ENCODE measurements at places on chromosomes 16 and 17. TPM values are rescaled to one million over a fixed set of nuclear protein-coding genes. Genes with fewer than 3 reads are reported as not detected.

Gene AMFR
- total RNA-seq, result 26.3 TPM

Gene CCL15
- not detected for total RNA-seq

Gene KRT24
- not detected for total RNA-seq

Gene CD79B
- 0.96 TPM for total RNA-seq

Gene ALOX12
- 1.9 TPM for total RNA-seq

Gene SLC47A1
- 2.0 TPM for total RNA-seq

Gene GCGR
- total RNA-seq, result 0.26 TPM

Gene HOXB1
- total RNA-seq, result not detected

Gene RHBDL3
- 12.5 TPM for total RNA-seq

Gene NPIPB13
- total RNA-seq, result 14.3 TPM

Gene MT1G
- 23.4 TPM for total RNA-seq

Gene EDC4
- total RNA-seq, result 106 TPM

Gene APOBR
- total RNA-seq, result not detected

Gene KRTAP17-1
- total RNA-seq, result not detected

Gene OMG
- not detected for total RNA-seq

Gene KRT12
- not detected for total RNA-seq

Gene NATD1
- total RNA-seq, result 7.5 TPM

Gene HBZ
- not detected for total RNA-seq

All from H9 (cell line).